ENCODE measurements at places on chromosomes 13 and 19. TPM values are rescaled to one million over a fixed set of nuclear protein-coding genes. Genes with fewer than 3 reads are reported as not detected.
A peak's percentile ranks its signal among the peaks of the same experiment; 100 is the strongest.

Gene GSX1
- not detected for polyA plus RNA-seq

Gene TGFBR3L
- polyA plus RNA-seq = not detected

Gene ZNF30
- 13.0 TPM for polyA plus RNA-seq

DNA sequence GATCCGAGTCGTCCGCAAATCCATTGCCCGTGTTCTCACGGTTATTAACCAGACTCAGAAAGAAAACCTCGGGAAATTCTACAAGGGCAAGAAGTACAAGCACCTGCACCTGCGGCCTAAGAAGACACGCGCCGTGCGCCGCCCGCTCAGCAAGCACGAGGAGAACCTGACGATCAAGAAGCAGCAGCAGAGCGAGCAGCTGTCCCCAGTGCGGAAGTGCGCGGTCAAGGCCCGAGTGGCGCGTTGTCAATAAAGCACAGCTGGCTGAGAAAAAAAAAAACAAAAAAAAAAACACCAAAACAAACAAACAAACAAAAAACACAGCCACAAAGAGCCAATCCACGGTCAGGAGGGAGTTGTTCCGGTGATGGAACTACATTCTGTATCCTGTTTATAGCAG is 4.7 kb upstream of the GNA15 start:
- no peak for DNase-seq

DNA sequence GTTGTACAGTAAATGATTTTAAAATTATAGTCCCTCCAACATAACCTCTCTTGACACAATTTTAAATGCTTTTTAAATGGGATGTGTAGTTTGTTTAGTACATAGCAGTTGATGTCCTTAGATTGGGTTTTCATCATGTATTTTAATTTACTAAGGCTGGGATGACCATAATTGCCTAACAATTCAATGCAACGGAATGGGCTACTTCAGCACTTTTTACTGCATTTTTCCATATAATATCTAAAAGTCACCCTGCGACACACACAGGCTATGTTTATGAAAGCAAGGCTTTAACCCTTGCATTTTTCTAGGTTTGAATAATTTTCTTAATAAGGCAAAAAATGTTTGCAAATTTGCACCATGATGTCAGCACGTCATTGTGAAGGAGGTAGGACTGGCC is 321.0 kb downstream of the DLEU7 start:
- no peak for DNase-seq

- peak; percentile 81 for DNase-seq
Measured at GRCh38 chr19:10315335-10316214, at the start of gene FDX2. FDX2 (minus strand) TSS chr19:10316015; CDS start chr19:10315996, 19 bp downstream.

DNA sequence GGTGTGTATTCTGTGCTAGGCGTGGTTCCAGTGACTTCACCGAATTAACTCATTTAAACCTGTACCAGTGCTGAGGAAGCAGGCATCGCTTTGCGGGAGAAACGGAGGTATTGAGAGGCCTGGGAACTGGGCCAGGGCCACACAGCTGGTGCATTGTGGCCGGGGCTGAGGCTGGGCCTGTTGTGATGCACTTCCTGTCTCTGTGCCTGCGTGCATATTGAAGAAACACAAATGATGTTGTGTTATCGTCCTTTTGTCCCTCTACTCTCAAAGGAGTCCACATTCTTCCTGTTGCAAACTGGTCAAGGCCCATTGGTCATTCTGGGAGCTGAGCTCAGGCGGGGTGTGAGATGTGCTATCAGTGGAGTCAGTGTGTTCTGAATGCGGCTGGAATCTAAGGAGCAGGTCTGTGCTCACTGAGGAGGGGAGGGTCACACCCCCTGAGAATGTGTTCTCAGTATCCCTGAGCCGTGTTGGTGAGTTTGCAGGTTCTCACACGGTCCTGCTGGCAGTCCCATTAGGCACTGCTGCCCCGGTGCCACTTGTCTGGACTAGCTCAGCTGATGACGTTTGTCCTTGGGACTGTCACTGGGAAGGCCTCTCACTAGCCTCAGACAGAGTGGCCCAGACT is 62.1 kb downstream of the ARHGEF7 start:
- DNase-seq = peak; percentile 33

- DNase-seq = no peak
Measured at GRCh38 chr19:18377026-18377425, 8.9 kb upstream of the GDF15 start.

DNA sequence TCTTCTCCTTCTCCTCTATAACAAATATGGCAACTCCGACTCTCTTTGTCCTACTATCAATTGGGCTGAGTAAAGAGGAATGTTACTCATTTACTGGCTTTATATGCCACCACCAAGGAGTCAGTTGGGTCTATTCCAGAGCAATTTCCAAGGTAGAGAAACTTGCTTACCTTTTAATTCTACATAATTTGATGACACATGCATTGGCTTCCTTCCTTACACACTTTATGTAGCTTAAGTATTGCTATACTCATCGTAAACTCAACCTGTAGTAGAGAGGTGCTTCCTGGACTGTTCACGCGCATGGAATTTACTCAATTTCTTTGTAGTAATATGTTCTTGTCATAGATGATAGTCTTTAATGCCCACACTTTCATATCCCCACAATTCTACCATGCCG is 160.7 kb downstream of the LMO7 start:
- no peak for DNase-seq

DNA sequence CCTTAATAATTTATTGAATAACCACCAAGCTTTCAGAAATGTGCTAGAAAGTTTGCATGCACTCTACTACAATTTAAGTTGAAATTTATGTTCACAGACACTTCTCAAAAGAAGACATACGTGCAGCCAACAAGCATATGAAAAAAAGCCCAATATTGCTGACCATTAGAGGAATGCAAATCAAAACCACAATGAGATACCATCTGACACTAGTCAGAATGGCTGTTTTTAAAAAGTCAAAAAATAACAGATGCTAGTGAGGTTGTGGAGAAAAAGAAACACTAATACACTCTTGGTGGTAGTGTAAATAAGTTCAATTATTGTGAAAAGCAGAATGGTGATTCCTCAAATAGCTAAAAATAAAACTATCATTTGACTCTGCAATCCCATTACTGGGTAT is 308.8 kb upstream of the PCDH9 start:
- no peak for DNase-seq

- DNase-seq = no peak
Measured at GRCh38 chr19:48206397-48207093, 36.1 kb downstream of the ZSWIM9 start.

Data from naive thymus-derived CD4-positive, alpha-beta T cell (primary cell).